ENCODE measurements at places on chromosomes 1 and 21.

DNA sequence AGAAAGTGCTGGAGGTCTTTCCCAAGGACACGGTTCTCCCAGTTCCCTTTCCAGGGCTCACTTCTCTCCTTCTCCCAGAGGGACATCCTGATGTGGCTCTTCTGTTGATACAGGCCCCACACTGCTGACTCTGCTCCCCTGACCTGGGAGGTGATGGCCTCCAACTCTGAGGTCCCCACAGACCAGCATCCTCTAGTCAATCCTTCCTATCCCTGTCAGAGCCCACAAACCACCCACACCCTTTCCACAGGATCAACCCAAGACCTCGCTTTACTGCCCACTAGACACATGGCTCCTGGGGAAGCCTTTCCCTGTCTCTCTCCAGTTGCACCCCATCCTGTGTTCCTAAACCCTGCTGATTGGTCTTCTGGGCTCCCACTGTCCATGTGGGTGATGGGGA, 11.6 kb downstream of the SLAMF7 start:
- DNase-seq, result no peak

- no peak for DNase-seq
These were observed 562.1 kb downstream of the NPHP4 start for GRCh38 chr1:5430136-5430535.

- no peak for DNase-seq
These were observed 91.9 kb upstream of the CACNA1E start for GRCh38 chr1:181391301-181391900.

GRCh38 chr21:45086337-45086958, 12.1 kb downstream of the ADARB1 start:
- no peak for DNase-seq
